ENCODE measurements at places on chromosomes 3 and 15.

GRCh38 chr3:4467522-4467867, 426 bp upstream of the SUMF1 start:
- DNase-seq: no peak

DNA sequence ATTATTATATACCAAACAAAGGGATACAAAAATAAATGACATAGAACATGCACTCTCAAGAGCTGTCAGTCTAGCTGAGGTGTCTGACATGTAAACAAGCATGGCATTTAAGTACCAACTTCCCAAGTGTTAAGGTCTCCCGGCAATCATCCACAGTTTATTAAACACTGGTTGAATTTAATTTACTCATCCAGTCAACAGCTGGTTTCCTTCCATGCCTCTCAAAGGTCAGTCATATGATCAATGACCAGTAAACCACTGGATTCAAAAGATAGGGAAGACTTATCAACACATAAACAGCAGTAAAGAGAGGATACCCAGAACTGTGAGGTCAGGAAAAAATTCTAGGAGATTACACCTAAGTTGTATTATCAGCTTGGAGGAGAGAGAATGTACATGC, 80.4 kb downstream of the ADAM10 start:
- no peak for DNase-seq

DNA sequence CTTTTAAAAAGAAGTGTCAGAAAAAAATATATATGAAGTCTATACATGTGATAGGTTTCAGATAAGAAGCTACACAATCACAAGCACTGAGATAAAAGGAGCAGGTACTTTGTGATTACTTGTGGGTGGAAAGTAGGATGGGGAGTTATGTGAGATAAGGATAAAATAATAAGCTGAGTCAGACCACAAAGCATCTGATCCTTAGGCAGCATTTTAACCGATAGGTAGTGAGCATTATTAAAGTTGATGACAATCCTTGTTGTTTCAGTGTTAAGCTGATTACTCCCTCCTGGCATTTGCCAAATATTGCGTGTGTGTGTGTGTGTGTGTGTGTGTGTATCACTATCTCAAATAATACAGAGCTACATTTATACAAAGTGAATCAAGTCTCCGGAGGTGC, 483.1 kb downstream of the NAALADL2 start:
- DNase-seq: no peak

DNA sequence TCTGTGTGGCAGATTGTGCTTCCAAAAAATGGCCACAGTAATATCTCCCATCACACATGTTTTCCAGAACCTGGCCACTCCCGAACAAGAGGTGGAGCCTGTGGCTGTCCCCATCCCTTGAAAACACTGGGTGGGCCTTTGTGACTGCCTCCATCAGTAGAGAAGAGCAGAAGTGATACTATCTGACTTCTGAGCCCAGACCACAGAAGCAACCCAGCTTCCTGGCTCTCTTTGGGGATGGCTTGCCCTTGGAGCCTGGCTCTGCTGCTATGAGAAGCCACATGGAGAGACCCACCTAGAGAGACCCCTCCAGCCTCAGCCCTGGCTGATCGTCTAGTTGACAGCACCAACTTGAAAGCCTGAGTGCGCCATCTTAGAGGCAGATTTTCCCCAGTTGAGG, 39.8 kb upstream of the CMTM8 start:
- no peak for DNase-seq

DNA sequence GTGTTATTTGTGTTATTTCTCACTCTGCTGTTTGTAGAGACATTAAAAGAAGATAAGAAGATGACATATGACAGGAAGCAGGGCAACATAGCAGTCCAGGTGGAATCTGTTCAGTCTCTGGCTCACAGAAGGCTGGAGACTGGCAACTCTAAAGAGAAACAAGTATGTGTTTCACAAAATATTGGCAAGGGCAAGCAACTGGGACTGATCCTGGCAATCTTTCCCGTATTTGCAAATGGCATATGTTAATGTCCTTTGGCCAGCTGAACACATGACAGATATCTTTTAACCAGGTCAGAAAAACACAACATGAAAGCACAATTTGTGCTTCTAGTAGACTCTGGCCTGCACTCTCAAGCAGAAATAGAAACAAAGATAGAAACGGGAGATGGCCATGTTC, 1354.1 kb upstream of the EPHA6 start:
- no peak for DNase-seq

GRCh38 chr3:106006571-106006970, 137.8 kb upstream of the CBLB start:
- DNase-seq: no peak

DNA sequence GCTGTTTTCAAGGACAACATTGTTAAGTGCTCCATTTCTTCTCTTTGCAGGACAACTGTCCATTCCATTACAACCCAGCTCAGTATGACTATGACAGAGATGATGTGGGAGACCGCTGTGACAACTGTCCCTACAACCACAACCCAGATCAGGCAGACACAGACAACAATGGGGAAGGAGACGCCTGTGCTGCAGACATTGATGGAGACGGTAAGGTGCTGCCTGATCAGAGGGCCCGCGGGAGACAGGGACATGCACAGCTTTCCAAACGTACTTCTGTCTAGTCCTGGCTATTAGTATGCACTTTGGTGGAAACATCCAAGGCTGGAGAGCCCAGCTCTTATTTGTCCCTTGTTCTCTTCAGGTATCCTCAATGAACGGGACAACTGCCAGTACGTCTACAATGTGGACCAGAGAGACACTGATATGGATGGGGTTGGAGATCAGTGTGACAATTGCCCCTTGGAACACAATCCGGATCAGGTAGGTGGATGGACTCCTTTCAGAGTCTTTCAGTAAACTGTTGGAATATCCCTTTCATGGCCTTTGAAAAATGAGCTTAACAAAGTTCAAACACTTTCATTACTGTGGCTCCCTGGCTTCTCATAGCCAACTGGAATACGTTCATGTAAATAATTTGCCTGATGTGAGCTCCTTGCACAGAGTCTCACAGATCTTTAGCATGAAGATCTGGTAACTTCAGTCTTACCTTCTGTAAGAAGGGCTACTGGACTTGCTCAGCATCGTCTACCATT, 10.4 kb downstream of the THBS1 start:
- DNase-seq: peak; percentile 48

DNA sequence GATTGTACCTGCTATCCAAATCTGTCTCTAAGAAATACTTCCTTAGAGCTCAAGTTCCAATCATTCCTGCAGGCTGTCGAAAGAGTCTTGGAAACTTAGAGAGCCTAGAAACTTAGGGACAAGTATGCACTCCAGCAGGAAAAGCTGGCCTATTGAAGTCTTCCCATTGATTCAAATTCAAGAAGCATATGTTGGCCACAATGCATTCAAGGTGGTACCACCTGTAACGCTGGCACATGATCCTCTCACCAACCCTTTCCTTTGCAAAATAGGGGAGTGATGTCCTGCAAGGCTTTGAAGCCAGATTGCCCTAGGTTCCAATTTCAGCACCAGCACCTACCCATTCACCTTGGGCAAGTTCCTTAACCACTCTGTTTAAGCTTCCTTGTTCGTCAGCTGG, 6.0 kb downstream of the ADAMTS9 start:
- DNase-seq: no peak

- DNase-seq: no peak
Observed at GRCh38 chr3:14275962-14276909, 97.6 kb downstream of the LSM3 start.

GRCh38 chr3:43361077-43361476, 74.7 kb downstream of the SNRK start:
- DNase-seq: no peak

GRCh38 chr3:131989318-131989717, 45.5 kb downstream of the CPNE4 start:
- no peak for DNase-seq

DNA sequence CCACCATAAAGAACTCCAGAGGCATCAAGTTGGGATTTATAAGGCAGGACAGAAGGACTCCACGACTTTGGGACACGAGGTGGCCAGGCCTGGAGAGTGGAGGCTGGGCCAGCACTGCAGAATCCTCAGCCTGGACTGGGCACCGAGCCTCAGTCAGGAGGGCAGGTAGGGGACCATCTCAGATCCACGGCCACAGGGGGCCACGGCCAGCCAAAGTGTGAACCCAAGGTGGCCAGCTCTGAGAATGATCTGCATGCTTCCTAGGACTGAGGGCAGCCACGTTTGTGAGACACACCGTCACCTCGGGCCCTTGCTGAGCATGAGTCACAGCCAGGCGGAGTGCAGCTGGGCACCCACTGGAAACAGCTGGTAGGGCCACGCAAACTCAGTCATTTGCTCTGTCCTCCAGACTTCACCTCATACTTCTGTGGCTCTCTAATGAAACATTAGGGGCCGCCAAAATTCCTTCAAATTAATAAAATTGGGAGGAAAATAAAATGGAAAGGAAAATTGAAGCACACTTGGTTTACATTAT, 65.8 kb downstream of the CTNNB1 start:
- DNase-seq: peak; percentile 62

DNA sequence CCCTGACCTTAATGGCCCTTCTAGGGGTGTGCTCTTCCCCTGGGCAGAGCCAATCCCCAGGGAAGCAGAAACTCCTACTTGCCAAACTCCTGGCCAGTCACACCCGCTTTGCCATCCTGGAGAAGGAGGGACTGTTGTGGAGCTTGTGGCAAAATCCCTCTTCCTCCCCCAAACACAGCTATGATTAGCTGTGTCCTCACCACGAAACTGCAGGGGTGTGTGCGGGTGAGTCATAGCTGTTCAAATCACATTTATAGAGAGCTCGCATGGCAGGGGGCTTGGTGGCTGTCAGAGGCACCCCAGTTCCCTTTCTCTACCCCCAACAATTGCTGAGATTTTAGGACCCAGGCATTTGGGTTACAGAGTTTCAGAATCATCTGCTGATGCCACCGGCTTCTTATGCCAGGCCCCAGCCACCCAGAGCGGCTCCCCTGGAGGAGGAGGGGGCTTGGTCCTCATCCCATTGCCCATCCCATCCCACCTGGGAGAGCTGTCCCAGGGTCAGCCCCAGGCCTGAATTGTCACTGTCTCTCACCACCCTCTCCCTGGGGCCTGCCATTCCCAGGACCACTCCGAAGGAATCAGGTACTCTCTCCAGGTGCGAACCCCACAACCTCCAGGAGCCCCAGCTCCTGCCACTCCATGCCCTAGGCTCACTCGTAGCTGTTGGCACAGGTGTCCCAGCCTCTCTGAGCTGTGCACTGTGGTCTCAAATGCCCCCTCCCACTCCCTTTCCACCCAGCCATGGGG, 28.8 kb upstream of the MAGEF1 start:
- peak; percentile 78 for DNase-seq

- DNase-seq: peak; percentile 18
Observed at GRCh38 chr3:13186435-13186815, 113.2 kb upstream of the IQSEC1 start.

- DNase-seq: no peak
Observed at GRCh38 chr3:126658584-126658983, 3.7 kb upstream of the TXNRD3 start.

DNA sequence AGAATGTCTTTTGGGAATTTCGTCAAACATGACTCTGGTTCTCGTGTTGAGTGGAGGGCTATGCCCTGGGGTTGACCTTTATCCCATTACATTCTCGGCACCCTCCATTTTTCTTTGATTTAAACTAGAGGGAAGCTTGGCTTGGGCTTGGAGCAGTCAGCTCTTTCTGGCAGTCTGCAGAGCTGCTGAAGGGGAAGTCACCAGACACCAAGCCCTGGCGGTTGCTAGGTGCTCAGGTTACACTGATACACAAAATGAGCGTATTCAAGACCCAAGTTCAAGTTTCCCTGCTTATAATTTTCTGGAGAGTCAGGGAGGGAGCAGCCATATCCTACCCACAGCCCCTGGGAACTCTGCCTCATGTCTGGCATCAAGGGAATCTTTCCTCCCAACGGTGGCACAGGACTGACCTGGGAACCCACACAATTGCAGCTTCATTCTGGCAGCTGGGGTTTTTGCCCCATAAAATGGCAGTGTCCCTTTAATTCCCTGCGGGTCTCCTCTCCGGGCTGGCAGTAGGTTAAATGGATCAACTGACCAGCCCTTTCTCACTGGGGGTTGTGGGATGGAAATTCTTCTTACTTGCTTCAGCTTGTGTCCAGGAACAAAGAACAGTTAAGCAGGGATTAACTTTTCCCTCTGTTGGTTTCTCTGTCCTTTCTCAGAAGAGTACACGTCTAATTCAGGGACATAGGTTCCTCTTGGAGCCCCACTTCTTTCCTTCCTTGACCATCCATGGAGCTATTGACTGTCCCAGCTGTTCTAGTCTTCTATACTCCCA, 110.0 kb upstream of the DLG1 start:
- DNase-seq: no peak

DNA sequence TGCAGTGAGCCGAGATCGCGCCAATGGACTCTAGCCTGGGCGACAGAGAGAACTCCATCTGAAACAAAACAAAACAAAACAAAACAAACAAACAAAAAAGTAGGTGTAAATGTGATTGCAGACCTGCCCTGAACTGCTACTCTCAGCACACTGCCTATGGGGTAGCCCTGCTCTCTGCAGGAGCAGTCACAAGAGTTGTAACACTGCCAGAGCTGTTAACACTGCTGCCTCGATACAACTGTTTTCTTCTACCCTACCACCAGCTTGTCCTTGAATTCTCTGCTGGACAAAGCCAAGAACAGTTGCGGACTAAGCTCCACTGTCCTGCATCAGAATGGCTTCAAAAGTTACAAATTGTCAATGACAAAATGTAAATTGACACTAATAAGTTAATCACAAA, 89.3 kb downstream of the ALCAM start:
- no peak for DNase-seq

- DNase-seq: no peak
Observed at GRCh38 chr3:162218479-162218878, 721.9 kb downstream of the OTOL1 start.

DNA sequence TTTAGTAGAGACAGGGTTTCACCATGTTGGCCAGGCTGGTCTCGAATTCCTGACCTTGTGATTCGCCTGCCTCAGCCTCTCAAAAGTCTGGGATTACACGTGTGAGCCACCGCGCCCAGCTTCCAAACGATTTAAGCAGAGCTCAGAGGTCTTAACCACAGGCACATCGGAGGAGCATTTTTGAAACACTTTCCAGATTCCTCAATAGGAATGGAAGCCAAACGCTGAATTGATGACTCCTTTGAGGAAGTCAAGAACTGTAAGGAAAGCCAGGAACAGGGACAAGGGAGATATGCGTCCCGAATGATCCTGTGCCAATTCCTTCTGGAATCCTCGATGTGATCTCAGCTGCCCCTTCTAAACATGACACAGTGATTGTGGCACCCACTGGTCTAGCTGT, 40.0 kb downstream of the TRH start:
- DNase-seq: peak; percentile 74

DNA sequence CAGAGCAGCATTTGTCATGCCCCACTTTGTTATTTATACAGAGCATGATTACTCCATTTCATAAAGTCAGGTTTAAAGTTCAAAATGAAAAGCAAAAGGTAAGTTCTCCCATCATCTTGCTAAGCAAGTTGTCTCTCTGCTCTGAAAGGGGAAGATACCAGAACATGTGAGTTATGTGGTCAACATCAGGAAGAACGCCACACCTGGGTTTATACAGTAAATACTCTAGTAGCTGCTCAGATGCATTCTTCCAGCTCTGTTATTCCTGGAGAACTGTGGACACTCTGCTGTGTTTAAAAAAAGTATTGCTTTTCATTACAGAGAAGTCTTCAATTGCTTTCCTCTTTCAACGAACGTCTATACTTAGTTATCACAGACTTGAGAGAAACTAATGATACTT, 145.7 kb downstream of the PLCL2 start:
- no peak for DNase-seq
